ENCODE measurements at places on chromosomes 3 and 15.

GRCh38 chr3:174596447-174596982, 262.6 kb upstream of the NAALADL2 start:
- DNase-seq, result no peak

DNA sequence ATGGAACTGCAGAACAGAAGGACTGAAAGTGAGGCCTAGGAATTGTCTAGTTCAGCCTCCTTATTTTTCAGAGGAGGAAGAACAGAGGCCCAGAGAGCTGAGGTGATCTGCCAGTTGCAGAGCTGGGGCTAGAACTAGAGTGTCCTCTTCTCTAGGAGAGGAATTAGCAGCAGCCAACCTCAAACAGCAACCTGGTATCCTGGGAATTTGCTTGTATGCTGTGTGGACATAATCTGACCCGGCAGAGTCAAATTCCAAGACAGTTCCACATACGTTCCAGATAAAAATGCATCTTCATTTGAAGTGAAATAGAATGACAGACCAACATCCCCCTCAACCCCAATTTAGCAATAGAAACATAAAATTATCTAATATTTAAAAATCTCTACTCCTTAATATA, 13.5 kb upstream of the TSC22D2 start:
- DNase-seq, result no peak

GRCh38 chr15:76196269-76197231, 114.7 kb downstream of the ETFA start:
- no peak for DNase-seq

DNA sequence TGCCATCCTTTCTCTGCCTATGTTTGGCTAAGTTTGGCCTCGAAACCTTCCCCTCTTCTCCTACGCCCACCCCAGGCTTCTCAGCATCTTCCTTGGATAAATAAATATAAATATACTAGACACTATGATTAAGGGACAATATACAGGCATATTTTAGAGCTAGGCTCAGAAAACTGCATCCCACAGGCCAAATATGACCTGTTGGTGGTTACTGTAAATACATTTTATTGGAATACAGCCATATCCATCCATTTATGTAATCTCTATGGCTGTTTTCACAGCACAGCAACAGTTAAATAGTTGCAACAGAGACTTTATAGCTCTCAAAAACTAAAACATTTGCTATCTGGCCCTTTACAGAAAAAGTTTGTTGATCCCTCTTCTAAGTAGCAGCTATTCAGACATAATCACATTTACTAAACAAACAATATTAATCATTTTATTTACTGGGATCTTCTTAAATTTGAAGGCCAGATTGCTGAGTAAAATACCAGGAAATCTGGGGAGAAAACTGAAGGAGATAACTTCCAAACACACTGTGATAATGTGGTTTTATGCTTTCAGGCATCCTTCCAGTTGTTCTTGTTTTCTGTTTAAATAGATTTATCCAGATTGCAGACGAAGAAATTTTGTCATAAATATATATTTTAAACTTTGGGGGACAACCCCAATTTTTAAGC, 269.7 kb upstream of the THRB start:
- DNase-seq, result no peak

DNA sequence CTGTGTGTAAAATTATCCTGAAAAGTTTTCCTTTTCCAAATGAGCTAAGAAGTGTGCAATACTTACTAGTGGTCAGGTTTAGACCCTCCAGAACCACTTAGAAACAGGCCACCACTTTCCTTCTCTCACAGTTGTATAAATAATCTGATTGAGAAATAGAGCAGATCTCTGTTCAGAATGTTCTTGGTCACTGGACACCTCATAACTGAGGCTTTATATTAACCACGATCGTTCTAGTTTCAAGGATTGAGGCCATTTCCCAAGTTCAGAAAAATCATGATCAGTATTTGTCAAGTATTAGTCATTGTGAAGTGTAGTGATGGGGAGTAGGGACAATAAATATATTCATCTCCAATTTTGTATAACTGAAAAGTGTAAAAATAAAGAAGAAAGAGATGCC, 1.0 kb upstream of the MAP3K13 start:
- DNase-seq, result no peak

- no peak for DNase-seq
Observed at GRCh38 chr3:138442433-138442832, 8.0 kb downstream of the ESYT3 start.

GRCh38 chr15:64369078-64369607, 12.1 kb downstream of the PCLAF start:
- DNase-seq, result no peak

DNA sequence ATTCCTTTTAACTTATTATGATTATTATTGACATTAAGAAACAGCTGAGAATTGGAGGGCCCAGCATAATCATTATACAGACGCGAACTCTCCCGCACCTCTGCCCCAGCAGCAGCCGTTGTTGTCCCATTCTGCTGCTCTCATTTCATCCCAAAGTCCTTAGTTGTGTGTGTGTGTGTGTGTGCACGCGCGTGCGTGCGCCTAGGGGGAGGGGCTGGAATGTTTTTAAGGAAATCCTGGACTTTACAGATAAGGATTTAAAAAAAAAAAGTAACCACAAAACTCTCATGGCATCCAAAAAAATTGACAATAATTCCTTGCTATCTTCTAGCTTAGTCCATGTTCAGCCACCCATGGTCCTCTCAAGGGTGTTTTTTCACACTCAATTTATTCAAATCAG, 134.2 kb downstream of the WNT7A start:
- DNase-seq, result no peak

DNA sequence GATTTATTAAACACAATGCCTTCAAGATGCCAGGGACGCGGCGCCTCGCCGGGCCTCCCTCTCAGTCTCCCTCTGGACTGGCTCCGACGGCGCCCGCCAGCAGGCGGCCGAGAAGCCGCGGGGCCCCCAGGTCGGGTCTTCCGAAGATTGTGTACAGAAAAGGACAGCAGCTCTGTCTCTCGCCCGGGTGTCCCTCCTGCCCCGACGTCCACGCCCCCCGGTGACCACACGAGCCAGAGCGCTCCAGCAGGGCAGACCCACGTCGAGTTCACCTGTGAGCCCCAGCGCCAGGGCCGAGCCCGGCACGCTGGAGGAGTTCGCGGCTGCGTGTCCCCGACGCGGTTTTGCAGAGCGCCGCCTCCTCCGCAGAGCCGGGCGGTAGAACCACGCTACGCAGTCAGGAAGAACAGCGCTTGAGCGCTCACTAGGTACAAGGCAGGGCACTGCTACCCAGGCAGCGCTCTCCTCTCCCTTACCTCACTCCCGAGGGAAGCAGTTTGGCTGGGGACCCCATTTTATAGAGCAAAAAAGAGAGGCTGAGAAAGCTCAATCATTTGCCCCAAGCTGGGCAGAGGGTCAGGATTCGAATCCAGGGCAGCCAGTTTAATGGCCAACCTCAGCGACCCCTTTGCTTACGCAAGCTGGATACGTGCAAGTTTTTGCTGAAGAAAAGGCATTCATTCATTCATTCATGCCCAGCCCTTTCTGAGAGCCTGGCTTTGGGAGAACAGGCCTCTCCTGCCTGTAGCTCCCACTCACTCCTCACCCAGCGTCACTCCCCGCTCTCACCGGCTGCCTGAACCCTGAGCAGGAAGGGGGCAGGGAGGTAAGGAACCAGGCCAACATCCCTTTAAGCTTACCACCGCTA, 3.0 kb upstream of the TLE3 start:
- DNase-seq, result peak; percentile 64

- no peak for DNase-seq
Observed at GRCh38 chr3:134459562-134459961, 26.2 kb downstream of the ANAPC13 start.

DNA sequence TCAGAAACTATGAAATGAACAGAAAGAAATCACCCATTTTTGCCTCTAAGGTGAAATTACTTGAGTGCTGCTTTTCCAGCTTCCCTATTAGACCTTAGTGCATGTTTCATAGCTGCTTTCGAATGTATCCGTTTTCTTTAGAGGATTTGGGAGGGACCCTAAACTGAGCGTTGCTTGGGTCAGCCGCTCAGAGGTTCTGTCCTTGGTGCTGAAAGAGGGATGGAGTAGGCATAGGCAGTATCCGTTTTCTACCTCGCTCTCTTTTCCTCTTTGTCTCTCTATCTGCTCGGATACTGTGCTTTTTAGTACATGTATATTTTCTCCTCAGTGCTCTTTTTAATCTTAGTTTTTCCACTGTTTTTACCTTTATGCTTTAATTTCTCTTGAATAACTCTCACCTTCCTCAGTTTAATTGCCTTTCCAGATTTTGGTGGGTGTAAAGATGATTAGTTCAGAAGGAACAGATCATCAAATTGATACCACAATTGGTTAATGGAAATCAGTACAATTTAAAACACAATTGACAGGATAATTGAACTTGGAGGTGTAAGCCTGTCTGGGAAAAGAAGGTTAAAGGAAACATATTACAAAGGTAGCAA, at the start of gene DRD3:
TSS of gene DRD3 (minus strand) at position 283 of the 599 bp plus-strand sequence. CDS start 7,060 bp downstream, outside the sequence.
- DNase-seq, result no peak

GRCh38 chr15:29396176-29396811, 126.7 kb upstream of the NSMCE3 start:
- DNase-seq, result no peak

GRCh38 chr15:39624806-39625205, 43.9 kb downstream of the THBS1 start:
- peak; percentile 56 for DNase-seq

DNA sequence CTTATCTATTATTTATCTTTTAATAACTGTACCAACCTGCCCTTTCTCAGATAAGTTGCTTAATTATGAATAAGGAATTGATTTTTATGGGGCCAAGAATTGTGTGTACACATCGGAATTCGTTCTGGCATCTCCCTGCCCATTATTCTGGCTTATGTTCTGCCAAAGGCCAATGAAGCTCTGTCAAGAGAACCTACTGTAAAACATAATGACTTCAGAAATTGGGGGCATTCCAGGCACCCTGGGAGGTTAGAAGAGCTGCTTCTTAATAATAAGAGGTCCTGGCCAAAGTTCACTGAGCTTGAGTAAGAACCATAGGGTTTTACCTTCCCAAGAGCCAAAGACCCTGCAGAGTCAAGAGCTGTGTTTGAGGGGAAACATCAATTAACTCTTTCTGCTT, 261.7 kb downstream of the SLC9A9 start:
- DNase-seq, result no peak

DNA sequence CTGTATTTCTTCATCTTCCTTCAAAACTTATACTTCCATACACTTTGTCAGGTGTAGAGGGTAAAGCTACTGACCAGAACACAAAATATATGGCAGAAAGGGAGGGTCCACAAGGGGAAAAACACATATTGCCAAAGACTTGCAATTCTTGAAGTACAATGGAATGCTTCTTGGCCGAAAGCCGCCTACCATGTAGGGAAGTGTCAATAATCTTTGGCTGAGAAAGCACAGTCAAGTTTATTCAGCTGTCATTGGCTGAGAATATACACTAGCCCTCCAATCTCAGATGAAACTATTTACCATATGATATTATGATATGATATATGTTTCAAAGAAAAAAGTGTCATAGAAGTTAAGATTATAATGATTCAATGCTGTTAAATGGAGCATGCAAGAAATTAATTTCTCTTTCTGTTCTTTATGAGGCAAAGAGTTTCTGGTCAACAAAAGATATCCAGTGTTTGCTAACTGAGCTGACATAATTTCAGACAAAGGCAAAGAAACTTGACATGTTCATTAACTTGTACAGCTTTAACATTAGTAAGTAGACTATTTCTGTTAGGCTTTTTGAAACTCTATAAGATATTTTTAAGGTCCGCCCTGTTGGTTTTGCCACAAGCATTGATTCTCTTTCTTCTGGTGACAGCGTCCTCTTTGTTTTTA, 89.0 kb upstream of the LPP start:
- DNase-seq, result no peak

GRCh38 chr3:128745742-128746141, 19.8 kb downstream of the RAB7A start:
- DNase-seq, result no peak

- no peak for DNase-seq
Observed at GRCh38 chr3:77380136-77380535, 340.2 kb downstream of the ROBO2 start.

GRCh38 chr3:133159498-133160475, 121.6 kb downstream of the TMEM108 start:
- no peak for DNase-seq

- DNase-seq, result no peak
Observed at GRCh38 chr15:65033659-65034269, 4.3 kb upstream of the MTFMT start.

- DNase-seq, result no peak
Observed at GRCh38 chr15:101495334-101496197, 6.1 kb upstream of the PCSK6 start.

DNA sequence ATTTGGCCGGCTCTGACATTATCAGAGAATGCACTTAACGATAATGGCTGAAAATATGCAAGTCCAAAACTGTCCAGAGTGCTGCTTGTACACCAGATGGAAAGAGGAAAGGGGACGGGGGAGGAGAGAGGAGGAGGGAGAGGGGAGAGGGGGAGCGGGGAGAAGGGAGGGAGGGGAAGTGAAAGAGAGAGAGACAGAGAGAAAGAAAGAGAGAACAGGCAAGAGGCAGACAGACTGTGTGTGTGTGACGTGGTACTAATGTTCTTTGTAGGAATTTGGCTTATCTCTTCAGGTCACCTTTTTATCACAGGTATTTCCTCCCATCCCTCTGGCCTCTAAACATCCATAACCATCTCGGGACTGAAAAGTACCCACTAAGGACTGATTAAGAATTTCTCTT, 75.1 kb upstream of the LMOD3 start:
- DNase-seq, result no peak

- no peak for DNase-seq
Observed at GRCh38 chr3:143382816-143383215, 263.2 kb downstream of the CHST2 start.

GRCh38 chr15:70199540-70200410, 102.1 kb upstream of the TLE3 start:
- no peak for DNase-seq

- DNase-seq, result no peak
Observed at GRCh38 chr3:149356044-149356592, 21.3 kb downstream of the TM4SF1 start.

- DNase-seq, result no peak
Observed at GRCh38 chr3:9703240-9703639, 393 bp upstream of the CPNE9 start.

DNA sequence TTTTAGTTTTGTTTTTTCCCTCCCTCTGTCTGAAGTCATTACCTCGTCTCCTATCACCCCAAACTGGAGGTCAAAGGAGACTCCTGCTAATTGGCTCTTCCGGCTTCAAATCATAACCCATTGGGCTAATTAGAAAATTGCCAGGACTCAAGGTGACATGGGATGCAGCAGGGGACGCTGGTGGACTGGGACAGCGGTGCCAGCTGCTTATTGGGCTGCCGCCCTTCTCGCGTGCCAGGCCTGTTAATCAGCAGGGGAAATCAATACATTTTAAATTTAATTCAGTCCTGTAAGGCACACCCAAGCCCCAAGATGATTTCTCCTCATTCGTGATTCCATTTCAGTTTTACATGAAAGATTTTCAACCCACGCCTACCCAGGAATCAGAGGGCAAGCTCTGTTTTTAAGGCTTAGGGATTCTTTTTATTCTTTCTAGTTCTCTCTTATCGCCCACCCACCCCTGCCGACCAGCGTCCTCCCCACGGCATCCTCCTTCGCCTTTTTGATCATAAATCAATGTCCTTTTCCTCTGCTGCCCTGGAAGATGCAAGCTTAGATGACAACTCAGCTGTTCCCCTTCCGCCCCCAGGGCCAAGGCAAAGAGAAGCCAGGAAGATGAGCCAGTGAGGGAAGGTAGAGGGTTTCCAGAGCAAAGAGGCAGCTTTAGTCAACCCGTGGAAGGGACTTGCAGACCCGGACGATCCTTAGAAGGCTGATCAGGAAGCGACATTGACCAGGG, 329.6 kb downstream of the UACA start:
- no peak for DNase-seq

- no peak for DNase-seq
Observed at GRCh38 chr15:64009241-64009640, 37.0 kb downstream of the DAPK2 start.

GRCh38 chr3:39408493-39409372, 2.2 kb downstream of the RPSA start:
- no peak for DNase-seq

- DNase-seq, result no peak
Observed at GRCh38 chr3:33491721-33492120, 51.5 kb upstream of the UBP1 start.
